ENCODE measurements at places on chromosomes 5 and 9. TPM values are rescaled to one million over a fixed set of nuclear protein-coding genes. Genes with fewer than 3 reads are reported as not detected.

Gene CTNND2
- 0.20 TPM for total RNA-seq

Gene ADGRD2
- total RNA-seq, result not detected

Gene PARP8
- total RNA-seq, result 181 TPM

Gene PCDHB9
- total RNA-seq, result not detected

Gene MARCHF11
- total RNA-seq, result not detected

Gene PCDHGA5
- total RNA-seq, result not detected

Gene FOXD4L4
- total RNA-seq, result not detected

Gene MLLT3
- 60.6 TPM for total RNA-seq

Gene CLPTM1L
- total RNA-seq, result 47.2 TPM

Gene ANKRD18A
- 7.2 TPM for total RNA-seq

Gene CTSV
- 0.11 TPM for total RNA-seq

Gene CCNJL
- not detected for total RNA-seq

Gene ENHO
- total RNA-seq, result not detected

Gene APBA1
- total RNA-seq, result 1.4 TPM

Gene QRFP
- not detected for total RNA-seq

Gene TMC1
- total RNA-seq, result not detected

Gene NADK2
- 13.3 TPM for total RNA-seq

Gene ACTBL2
- not detected for total RNA-seq

Gene KCNT1
- 0.22 TPM for total RNA-seq

Gene LTC4S
- 4.2 TPM for total RNA-seq

Gene GPX3
- total RNA-seq, result not detected

Gene ANKRD20A1
- not detected for total RNA-seq

Measured in CD4-positive, alpha-beta T cell (primary cell).